ENCODE measurements at places on chromosomes 3 and 15. TPM values are rescaled to one million over a fixed set of nuclear protein-coding genes. Genes with fewer than 3 reads are reported as not detected.

The SLC27A2 gene
- 0.42 TPM for total RNA-seq

DNA sequence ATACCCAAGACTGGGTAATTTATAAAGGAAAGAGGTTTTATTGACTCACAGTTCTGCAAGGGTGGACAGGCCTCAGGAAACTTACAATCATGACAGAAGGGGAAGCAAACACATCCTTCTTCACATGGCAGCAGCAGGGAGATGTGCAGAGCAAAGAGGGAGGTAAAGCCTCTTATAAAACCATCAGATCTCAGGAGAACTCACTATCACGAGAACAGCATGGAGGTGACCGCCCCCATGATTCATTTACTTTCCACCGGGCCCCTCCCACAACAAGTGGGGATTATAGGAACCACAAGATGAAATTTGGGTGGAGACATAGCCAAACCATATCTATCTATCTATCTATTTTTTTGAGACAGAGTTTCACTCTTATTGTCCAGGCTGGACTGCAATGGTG is 5.4 kb downstream of the GDPGP1 start:
- no peak for DNase-seq
- peaks cover 45% of the 10 kb centered on the region for H3K36me3 ChIP-seq

DNA sequence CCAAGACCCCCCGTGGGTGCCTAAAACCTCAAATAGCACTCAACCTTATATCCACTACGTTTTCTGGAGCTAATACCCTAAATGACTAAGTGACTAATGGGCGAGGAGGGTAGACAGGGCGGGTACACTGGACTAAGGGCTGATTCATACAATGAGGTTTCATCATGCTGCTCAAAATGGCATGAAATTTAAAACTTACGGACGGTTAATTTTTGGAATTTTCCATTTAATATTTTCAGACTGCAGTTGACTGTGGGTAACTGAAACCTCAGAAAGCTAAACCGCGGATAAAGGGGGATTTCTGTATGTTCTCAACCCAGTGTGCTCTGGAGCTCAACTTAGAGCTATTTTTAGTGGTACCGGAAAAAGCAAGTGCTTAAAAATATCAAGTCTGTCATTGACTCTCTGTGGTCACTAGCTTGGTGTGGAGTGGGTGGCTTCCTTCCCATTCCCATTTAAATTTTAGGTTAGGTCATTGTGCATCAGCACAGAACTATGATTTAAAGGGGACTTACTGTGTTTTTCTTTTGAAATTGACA is 72.9 kb downstream of the LRRC28 start:
- DNase-seq = no peak
- H3K4me3 ChIP-seq = no peak overlapping the region
- H3K27me3 ChIP-seq = no peaks in the 10 kb centered on the region
- H3K27ac ChIP-seq = no peak overlapping the region
- H3K4me1 ChIP-seq = no peaks in the 10 kb centered on the region

DNA sequence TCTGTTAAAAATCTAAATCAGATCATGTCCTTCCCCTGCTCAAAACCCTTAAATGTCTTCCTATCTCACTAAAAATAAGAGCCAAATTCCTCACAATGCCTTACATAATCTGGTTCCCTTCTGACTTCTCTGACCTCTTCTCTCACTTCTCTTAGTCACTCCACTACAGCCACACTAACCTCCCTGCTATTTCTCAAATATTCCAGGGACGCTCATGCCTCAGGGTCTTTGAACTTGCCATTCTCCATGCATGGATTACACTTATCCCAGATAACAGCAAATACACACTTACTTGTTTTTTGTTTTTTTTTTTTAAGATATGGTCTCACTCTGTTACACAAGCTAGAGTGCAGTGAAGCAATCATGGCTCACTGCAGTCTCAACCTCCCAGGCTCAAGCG is 8.5 kb downstream of the TP53BP1 start:
- H3K4me1 ChIP-seq = peaks cover 19% of the 10 kb centered on the region
- H3K4me3 ChIP-seq = no peak overlapping the region
- no peak overlapping the region for H3K27ac ChIP-seq
- H3K36me3 ChIP-seq = no peaks in the 10 kb centered on the region
- no peak for DNase-seq

All from esophagus muscularis mucosa (tissue), 4 donors.